ENCODE measurements at places on chromosomes 4 and X. TPM values are rescaled to one million over a fixed set of nuclear protein-coding genes. Genes with fewer than 3 reads are reported as not detected.

- DNase-seq = peak; percentile 21
Measured at GRCh38 chrX:34300871-34301270, 168.8 kb upstream of the FAM47A start.

DNA sequence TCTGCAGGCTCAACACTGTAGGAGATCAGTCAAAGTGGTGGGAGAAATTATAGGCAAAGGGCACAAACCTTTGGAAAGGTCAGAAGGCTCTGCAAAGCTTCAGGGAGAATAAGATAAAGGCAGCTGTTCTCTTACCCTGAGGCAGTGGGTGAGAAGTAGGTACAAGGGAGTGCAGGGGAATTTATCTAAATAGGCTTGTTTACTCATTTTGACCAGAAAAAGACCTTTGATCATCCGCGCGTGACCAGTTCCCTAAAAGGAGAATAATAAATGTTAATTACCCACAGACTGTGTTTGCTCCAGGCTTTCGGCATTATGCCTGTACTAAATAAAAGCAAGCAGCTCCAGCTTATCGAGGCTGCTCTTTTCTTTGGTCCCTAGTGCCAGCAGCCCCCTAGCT is 9.3 kb downstream of the FGFBP2 start:
- no peak for DNase-seq

- no peak for DNase-seq
Measured at GRCh38 chr4:113665036-113665435, 96.5 kb downstream of the CAMK2D start.

- DNase-seq = no peak
Measured at GRCh38 chr4:52780206-52780605, 29.0 kb upstream of the ERVMER34-1 start.

- DNase-seq = no peak
Measured at GRCh38 chrX:84475596-84475995, 26.7 kb downstream of the HDX start.

- DNase-seq = no peak
Measured at GRCh38 chrX:134423606-134424005, 36.4 kb upstream of the HPRT1 start.

DNA sequence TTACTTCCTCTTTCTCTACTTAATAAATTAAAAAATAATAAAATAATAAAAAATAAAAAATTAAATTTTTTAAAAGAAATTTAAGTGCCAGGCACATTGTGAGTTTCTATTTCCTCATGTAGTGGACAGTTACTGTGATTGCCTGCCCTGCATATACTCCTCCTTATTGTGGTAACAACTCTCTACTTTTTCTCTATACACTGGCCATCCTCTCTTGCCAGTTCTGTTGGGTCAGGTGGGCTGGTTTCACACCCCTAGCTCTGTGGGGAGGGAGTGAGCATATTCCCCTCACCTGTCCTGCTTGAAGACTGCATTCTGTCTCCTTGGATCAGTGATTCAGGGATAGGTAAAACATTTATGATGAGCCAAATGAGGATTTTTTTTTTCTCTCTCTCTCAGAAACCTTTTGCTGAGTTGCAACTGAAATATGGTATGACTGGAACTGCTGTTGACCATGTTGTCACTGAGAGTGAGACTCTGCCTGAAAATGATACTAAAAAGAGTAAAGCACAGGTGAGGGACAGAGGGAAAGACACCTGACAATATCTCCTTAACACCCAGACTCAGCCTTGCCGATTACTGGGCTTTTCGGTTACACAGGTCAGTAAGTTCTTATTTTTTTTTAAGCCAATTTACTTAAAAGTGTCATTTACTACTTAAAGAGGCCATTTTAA is 37.2 kb downstream of the CXXC4 start:
- DNase-seq = no peak

GRCh38 chr4:108738003-108738706 is 24.7 kb downstream of the ETNPPL start:
- no peak for DNase-seq

- peak; percentile 47 for DNase-seq
Measured at GRCh38 chr4:128288689-128289106, 1.1 kb upstream of the PGRMC2 start.

DNA sequence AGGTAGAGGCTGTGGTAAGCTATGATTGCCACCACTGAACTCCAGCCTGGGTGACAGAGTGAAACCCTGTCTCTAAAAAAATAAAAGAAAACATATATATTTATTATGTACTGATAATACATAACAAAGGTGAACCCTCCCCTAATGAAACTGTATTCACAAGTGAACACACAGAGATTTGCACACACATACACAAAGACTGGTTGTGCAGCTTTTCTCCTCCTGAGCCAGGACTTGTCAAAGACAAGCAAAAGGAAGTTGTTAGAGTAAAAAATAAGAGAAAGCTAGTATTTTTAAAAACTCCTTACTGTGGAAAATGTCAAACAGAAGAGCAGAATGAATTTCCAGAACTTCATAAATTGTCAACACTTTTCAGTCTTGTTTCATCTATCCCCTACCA is 1.5 kb upstream of the GRSF1 start:
- DNase-seq = no peak

DNA sequence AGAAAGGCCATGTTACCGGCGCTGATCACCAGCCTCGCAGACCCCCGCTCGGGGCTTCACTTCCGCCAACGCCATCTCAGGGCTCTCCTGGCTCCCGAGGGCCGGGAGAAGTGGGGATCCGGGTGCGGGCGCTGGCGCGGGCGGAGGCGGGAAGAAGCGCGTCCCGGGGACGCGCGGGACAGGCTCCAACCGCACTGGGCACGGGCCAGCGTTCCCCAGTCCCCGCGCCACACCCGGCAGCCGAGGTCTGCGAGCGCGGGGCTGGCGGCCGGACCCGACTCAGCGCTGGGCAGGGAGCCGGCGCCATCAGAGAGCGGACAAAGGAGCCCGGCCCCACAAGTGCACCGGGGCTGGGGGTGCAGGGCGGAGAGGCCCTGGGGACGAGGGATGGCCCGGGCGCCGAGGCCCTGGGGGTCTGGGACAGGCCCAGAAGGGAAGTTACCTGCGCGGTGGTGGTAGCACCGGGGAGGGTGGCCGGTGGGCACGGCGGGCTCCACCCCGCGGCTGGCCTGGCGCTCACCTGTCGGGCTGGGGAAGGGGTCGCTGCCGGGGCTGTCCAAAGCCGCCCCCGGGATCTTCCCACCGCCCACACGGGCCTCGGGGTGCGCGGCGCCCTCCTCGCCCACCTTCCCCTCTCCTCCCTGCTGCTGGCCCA is 449 bp downstream of the CTPS2 start:
- no peak for DNase-seq

- DNase-seq = no peak
Measured at GRCh38 chr4:62487016-62487415, 1286.9 kb downstream of the ADGRL3 start.

DNA sequence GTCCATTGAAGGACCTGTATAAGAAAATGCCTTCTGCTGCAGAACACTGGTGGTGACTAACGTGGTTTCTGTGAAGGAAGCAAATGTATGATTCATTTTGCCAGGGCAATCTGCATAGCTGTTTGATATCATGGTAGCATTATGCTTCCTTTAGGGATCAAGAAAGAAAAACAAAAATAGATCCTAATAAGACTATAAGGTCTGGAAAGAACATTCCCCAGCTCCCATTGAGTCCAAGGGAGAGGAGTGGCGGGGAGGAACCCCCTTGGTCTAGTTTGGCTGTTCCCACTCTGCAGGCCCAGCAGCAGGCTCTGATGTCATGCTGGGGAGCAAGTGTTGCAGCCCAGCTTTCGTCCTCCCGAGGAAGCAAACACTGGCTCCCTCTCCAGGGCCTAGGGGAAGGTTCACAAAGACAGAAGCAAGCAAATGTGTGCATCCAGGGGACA is 154.5 kb upstream of the GALNT7 start:
- DNase-seq = no peak

GRCh38 chrX:103215425-103215991 is 600 bp downstream of the BEX4 start:
- no peak for DNase-seq

DNA sequence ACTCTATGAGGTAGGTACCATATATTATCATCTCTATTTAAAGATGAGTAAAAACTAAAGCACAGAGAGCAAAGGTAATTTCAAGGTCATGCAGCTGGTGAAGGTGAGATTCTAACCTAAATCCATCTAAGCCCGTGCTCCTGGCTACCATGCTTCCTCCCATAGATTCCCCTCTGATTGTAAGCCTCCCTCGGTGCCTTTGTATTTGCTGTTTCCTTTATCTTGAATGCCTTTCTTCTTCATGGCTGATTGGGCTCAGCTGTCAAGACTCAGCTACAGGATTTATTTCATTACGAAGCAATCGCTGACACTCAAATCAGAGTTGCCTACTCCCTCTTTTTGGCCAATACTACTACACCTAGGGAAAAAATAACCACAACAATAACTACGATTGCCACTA is 217.1 kb downstream of the ARAP2 start:
- DNase-seq = no peak

DNA sequence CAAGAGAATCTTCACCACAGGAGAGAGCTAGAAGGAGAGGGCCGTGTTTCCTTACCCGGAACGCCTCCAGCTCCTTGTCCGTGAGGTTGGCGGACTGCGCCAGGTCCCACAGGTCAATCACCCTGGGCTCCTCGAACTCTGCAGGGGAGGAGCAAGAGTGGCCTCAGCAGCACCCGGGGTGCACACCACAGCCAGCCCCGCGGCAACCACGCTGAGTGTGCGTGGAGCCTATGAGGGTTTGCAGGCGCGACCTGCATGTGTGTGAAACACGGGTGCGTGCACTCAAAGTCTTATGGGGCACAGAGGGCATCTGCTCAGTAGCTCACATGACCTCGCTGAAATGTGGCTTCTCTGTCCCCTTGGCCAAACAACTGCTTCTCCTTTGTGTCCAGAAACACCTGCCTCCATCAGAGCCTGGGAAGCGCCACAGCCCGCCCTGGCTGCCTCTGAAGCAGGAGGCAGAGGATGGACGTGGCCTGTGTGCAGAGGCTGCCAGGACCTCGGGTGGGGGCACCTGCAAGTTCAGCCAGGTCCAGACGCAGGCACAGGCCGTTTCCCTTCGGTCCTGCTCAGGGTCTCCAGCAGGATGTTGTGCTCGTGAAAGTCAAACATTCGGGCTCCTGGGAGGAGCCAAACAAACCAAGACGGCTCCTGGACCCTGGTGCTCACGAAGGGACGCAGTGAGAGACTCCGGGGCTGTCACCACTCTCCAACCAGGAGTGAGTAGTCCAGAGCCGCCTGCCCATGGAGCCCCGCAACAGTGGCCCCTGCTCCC is 16.0 kb downstream of the LRPAP1 start:
- DNase-seq = no peak

DNA sequence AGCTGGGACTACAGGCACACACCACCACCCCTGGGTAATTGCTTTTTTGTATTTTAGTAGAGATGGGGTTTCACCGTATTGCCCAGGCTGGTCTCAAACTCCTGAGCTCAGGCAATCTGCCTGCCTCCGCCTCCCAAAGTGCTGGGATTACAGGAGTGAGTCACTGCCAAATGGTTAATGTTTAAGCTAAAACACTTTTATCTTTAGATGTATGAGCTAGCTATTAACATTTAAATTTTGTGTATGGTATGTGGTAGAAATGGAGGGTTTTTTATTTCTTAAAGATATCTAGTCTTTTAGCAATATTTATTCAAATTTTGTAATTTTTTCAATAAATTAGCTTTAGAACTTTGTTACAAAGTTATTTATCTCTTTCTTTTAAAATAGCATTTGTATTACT is 1659.8 kb upstream of the ADGRL3 start:
- no peak for DNase-seq

DNA sequence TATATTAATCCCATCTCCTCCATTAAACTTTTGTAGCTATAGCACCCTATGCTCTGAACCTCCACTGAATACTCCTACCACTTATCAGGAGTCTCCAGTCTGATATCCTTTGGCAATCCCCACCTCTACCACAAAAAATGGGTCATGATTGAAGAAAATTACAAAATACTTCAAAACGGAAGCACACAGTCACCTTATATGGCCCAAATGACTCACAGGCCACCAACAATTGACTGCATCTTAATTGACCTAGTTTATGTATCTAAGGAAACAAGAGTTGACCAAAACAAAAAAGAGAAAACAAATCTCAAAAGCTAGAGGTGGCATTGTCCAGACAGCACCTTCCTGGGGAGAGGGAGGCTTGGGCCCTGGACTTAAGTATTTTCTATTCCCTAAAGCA is 120.0 kb upstream of the DIAPH2 start:
- no peak for DNase-seq

GRCh38 chr4:74543231-74543781 is 98.4 kb downstream of the AREG start:
- DNase-seq = peak; percentile 35

GRCh38 chr4:8260656-8261111 is 8.9 kb upstream of the HTRA3 start:
- DNase-seq = no peak

DNA sequence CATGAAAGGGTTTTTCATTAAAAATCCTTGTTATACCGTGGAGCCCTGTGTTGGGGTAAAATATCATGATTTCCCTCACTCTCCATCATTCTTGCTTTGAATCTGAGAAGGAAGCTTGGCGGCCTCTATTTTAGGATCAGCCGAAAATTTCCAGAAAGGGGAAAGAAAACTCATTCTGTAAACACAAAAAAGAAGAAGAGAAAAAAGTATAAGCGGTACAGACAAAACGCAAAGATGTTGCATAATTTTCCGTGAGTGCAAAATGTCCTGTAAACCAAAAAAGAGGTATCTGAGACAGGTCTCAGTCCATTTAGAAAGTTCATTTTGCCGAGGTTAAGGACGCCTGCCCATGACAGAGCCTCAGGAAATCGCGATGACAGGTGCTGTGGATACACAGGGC is 5.3 kb downstream of the CSF2RA start:
- no peak for DNase-seq

- DNase-seq = no peak
Measured at GRCh38 chr4:97525236-97525635, 618.0 kb downstream of the STPG2 start.

- DNase-seq = no peak
Measured at GRCh38 chr4:185404031-185404430, 7.4 kb downstream of the ANKRD37 start.

GRCh38 chr4:6227412-6228157 is 27.2 kb upstream of the JAKMIP1 start:
- DNase-seq = no peak

NDST3 gene
- not detected for total RNA-seq

TRAM1L1 gene
- 0.20 TPM for total RNA-seq

SLC49A3 gene
- total RNA-seq = 8.4 TPM

BEX1 gene
- total RNA-seq = 0.77 TPM

NBDY gene
- 23.3 TPM for total RNA-seq

CCDC158 gene
- not detected for total RNA-seq

BMPR1B gene
- 0.24 TPM for total RNA-seq

SASH3 gene
- 2.9 TPM for total RNA-seq

ADRA2C gene
- 0.69 TPM for total RNA-seq

FHIP1A gene
- 31.5 TPM for total RNA-seq

All from colonic mucosa (tissue), 4 donors.